ENCODE measurements at places on chromosomes 1 and 21.

DNA sequence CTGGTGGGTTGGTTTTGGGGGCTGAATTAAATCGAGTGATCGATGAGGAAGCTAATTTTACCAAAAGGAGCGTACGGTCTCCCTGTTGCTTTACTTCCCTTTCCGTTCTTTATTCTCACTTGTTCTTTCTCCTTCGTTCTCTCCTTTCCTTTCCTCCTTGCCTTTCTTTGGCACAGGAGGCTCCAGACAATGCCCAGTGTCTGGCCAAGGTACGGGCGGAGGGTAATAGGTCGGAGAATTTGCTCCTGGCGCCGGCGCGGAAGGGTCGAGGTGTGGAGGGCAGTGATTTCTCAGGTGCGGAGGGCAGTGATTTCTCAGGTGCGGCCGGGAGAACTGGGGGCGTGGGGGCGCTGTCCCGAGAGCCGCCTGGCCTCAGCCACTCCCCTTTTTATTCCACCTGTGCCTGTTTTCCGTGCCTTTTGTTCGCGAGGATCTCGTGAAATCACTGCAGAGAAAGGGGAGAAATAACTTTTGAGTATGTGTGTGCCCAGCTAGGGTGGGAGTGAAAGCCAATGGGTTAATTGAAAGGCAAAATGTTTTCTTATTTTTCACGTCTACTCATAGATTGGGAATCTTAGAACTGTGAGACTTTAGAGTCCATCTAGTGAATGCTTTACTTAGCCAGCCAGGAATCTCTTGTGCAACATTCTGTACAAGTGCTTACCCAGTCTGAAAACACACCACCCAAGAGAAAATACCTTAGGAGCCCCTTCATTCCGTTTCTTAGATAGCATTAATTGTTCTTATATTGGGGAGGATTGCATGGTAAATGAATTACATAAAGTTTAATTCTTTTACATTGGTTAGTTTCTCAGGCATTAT, 1.3 kb downstream of the FNBP1L start:
- no peak for DNase-seq

GRCh38 chr1:161989786-161990185, 33.9 kb downstream of the OLFML2B start:
- no peak for DNase-seq

DNA sequence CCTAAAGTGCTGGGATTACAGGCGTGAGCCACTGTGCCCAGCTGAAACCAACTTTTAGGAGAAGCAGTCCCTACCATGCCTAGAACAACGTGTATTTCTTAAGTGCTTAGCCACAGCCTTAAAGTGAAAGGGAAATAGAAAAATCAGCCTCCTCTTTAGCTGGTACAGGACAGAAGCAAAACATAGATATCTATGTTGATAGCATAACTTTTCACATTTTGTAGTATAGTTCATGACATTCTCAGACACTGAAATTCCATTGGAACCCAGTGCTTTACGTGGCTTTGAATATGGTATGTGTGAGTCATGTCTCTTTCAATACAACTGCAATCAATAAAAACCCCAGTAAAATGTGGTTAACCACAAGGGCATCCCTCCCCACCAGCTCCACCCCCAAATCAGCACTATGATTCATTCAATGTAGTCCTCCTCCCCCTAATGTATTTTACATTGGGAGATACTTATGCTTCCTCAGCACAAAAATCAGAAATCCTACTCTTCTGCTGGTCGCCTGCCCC, 32.1 kb downstream of the TGFB2 start:
- peak; percentile 19 for DNase-seq

DNA sequence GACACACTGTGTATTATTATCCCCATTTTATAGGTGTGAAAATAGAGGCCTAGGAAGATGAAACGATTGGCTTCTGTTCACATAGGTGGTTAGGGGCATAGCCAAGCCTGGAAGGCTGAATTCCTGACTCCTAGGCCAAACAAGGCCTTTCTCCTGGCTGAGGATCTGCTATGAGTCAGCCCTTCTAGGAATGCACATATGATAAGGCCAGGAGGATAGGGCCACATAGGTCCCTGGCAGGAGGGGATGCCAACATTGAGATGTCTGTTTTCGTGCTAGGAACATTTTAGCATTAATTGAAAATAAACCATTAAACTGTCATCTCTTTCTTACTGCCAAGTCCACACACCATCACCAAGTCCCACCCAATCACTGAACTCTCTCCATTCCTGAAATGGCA, 9.2 kb downstream of the CSMD2 start:
- DNase-seq, result no peak

DNA sequence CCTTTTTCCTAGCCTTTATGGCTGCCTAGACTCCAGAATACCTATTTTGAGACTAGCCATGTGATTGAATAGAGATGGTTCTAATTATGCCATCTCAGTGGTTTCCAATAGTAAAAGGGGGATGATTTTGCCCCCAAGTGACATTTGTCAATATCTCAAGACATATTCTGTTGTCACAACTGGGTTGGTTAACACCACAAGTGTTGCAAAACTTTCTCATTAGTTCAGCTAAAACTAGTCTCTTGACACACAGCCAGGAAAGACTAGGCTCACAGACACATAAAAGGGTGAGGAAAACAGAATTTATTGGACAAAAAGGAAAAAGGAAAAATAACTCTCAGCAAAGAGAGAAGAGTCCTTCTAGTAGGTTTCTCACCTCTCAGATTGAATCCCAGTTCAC, 39.9 kb upstream of the GBP5 start:
- no peak for DNase-seq

GRCh38 chr21:14673649-14674048, 127.5 kb upstream of the SAMSN1 start:
- DNase-seq, result no peak

- no peak for DNase-seq
Measured at GRCh38 chr1:61518670-61519400, 206.1 kb downstream of the TM2D1 start.

DNA sequence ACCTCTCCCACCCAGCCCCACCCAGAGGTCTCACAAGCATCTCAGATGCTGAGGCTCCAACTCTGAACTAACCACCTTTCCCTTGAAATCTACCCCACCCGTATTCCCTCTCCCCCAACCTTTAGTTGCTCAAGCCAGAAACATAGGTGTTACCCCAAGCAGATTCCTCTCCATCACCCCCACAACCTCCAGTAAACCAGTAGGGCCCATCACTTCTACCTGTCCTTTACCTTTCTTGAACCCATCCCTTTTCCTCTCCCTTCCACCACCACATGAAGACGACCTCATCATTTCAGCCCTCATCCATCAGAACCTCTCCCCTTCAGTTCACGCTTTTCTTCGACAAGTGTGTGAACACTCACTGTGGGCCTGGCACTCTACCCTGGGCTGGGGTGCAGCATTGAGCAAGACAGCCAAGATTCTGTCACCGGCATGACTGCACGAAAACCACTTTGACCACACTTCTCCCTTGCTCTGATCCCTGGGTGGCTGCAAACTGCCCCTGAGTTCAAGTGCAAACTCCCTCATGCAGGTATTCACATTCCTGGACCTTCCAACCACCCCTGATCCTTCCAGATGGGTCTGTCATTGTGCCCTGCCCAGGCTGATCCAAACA, 65.5 kb upstream of the LAPTM5 start:
- no peak for DNase-seq

GRCh38 chr1:112904071-112904830, 51.7 kb downstream of the SLC16A1 start:
- DNase-seq, result no peak

- no peak for DNase-seq
Measured at GRCh38 chr21:28641731-28642130, 350.9 kb downstream of the LTN1 start.

DNA sequence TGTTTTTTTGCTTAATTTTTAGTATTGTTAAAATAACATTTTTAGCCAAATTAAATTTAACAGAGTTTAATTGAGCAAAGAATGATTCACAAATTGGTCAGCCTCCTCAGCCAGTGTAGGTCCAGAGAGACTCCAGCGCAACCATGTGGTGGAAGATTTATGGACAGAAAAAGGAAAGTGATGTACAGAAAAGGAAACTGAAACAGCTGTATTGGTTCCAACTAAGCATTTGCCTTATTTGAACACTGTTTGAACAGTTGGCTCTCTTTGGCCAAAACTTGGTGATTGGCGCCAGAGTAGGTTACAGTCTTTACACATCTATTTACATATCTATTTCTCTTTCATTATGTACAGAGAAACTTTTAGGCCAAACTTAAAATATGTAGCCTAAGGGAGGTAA, 19.4 kb downstream of the RPS6KC1 start:
- DNase-seq, result no peak

GRCh38 chr1:60504206-60504840, 430.8 kb upstream of the C1orf87 start:
- DNase-seq, result no peak

- DNase-seq, result no peak
Measured at GRCh38 chr1:165010418-165011070, 346.0 kb downstream of the LMX1A start.

- no peak for DNase-seq
Measured at GRCh38 chr21:43786300-43786806, 3.0 kb upstream of the RRP1 start.

GRCh38 chr1:44807364-44808062, 362 bp upstream of the DYNLT4 start:
- peak; percentile 92 for DNase-seq

GRCh38 chr1:21622466-21623315, 46.5 kb downstream of the RAP1GAP start:
- peak; percentile 61 for DNase-seq

- DNase-seq, result no peak
Measured at GRCh38 chr1:235822685-235823084, 44.0 kb downstream of the LYST start.

GRCh38 chr1:165851034-165851658, 23.7 kb downstream of the UCK2 start:
- DNase-seq, result no peak

GRCh38 chr1:180884588-180885300, 28.0 kb upstream of the KIAA1614 start:
- no peak for DNase-seq

GRCh38 chr1:160217481-160218051, 12.4 kb downstream of the PEA15 start:
- no peak for DNase-seq

DNA sequence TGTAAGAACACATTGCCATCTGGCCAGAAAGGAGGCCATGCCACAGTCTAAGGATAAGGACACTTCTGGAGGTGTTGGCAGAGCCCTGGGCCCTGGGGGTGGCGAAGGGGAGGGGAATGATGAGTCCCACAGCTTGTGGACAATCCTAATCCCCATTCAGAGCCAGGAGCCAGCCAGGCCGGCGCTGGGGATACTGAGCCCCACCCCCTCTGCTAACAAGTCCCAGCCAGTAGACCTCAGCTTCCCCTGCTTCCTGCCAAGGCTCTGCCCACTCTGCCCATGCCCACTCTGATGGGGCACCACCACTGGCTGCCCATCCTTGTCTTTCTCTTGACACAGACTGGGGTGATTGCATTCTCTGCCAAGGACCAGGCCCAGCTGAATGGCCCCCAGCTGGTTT, 71.9 kb downstream of the NAV1 start:
- no peak for DNase-seq

DNA sequence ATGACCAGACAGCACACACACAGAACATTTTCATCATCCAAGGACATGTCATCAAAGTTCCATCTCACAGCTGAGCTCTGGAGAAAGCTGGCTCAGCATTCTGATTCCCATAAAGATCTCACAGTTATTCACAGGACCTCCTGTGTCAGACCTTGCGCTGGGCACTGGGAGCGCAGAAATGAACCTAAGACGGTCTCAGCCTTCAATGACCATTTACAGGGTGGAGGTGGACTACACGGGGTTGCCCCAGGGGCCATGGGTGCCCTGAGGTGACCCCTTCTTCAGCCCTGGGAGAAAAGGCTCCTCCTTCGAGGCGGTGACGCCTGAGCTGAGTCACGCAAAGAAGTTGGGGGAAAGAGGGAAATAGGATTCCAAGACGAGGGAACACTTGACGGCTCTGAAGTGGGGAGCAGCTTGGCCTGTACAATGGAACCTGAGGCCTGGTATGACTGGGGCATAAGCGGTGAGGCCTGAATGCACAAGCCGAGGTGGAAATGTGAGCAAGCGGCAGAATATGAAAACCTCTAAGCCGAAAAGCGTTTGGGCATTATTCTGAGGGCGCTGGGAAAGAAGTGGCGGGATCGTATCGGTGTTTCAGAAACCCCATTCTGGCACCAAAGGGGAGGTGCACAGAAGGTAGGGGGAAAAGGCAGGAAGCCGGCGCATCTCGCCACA, 797 bp downstream of the CC2D1B start:
- DNase-seq, result no peak

- DNase-seq, result no peak
Measured at GRCh38 chr1:107175102-107175909, 34.5 kb downstream of the NTNG1 start.

DNA sequence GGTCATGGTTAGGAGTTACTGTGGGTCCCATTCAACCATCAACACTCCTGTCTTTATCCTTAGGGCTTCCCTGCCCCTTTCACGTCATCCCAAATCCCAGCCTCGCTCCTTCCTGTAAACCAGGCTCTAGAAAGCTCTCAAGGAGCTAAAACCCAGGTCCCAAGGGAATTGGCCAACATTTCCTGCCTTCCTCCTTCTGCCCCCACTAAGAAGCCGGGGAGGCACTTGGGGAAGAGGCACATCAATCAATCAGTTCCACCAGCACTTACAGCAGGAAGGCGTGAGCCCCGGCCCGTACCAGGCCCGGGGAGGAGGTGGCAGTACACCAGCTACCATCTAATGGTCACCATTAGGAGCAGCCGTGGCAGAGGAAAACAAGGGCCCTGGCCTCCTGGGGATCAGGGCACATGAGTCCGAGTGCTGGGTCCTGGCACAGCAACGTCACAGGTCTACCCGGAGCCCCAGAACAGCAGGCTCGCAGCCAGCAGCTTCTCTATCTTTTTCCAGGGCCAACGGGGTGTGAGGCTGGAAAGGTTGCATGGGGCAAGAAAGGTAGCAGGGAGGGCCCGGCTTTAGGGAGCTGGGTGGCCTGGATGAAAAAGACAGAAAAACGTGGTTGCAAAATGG, 108.6 kb downstream of the CASZ1 start:
- no peak for DNase-seq

DNA sequence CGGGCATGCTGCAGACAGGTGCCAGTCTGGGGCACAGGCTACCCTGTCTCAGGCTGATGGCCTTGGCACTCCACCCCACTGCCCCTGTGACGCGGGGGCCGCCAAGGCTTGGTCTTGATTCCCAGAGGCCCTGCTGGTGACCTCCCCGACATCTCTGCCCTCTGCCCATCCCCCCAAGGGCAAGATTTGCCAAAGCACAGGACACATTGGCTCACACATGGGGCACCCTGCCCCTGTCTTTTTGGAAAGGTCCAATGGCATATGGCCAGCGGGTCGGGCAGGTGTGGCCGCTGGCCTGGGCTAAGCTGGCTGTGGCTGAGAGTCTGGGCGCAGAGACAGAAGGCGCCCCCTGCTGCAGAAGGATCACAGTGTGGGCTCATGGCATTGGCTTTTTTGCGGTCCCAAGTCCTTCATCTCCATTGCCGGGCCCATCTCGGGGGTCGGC, 4.6 kb downstream of the MIB2 start:
- DNase-seq, result no peak

- DNase-seq, result no peak
Measured at GRCh38 chr1:92342401-92342800, 43.5 kb downstream of the RPAP2 start.

- no peak for DNase-seq
Measured at GRCh38 chr21:39022863-39023693, 160.2 kb downstream of the PSMG1 start.

Measured in activated T-cell treated with anti-CD3 and anti-CD28 coated beads, Interleukin-2, amount 50 U/mL, for 1 hour (primary cell).